ENCODE measurements at places on chromosomes 1 and 21.

- no peak for DNase-seq
Measured at GRCh38 chr1:245278846-245279245, 124.1 kb downstream of the KIF26B start.

DNA sequence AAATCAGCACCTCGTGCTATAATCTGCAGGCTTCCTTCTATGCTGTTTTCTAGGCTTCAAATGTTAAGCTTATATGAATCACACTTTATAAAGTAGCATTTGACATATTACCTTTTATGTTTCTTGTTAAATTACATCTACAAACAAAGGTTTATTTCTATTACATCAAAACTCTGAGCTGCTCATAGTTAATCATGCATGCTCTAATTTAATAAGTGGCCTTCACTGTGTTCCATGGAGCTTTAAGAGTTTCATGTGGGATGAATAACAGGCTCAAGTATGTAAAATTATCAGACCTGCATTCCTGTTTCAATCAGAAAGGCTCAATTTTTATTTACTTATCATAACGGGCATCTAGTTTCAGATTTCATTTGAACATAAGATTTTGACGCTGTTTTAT, 13.0 kb downstream of the SLC19A2 start:
- no peak for DNase-seq

DNA sequence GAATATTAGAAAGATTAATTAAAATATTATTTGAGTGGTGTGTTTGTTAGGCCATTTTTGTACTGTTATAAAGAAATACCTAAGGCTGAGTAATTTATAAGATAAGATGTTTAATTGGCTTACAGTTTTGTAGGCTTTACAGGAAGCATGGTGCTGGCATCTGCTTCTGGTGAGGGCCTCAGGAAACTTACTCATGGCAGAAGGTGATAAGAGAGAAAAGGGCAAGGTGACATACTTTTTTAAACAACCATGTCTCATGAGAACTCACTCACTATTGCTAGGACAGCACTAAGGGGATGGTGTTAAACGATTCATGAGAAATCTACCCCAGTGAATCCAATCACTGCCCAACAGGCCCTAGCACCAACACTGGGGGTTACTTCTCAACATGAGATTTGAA, 56.7 kb upstream of the RGS21 start:
- no peak for DNase-seq

- no peak for DNase-seq
Measured at GRCh38 chr1:61534847-61535246, 190.1 kb downstream of the TM2D1 start.

- no peak for DNase-seq
Measured at GRCh38 chr1:180219776-180220175, 10.3 kb upstream of the LHX4 start.

DNA sequence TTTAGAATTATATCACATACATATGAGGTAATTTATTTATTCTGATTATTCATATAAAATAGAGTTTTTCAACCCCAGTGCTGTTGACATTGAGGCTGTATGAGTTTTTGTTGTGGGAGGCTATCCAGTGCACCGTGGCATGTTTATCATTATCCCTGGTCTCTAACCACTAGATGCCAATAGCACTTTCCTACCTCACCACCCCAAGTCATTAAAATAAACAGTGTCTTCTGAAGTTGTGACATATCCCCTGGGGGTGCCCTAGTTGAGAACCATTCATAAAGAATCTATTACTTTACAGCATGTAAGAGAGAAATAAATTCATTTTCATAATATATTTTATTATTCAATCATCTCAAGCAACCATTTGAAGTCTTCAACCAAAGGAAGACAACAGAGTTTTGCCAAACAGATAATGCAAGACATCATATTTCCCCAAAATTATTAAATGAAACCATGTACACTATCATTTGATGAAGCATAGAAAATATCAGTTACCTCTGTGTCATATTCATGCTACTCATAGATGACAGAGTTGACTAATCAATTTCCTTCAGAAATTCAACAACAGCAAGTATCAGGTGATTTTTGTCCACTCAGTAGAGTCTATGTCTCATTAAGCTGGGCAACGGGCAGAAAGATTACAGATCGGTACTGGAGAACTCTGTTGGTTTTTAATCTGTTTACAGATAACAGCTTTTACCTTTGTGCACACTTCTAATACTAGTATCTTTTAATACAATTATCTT, 39.5 kb upstream of the RGS1 start:
- no peak for DNase-seq

GRCh38 chr1:226542623-226543103, 5.9 kb upstream of the STUM start:
- peak; percentile 87 for DNase-seq

- DNase-seq: no peak
Measured at GRCh38 chr21:16211339-16212303, 481.8 kb downstream of the USP25 start.

DNA sequence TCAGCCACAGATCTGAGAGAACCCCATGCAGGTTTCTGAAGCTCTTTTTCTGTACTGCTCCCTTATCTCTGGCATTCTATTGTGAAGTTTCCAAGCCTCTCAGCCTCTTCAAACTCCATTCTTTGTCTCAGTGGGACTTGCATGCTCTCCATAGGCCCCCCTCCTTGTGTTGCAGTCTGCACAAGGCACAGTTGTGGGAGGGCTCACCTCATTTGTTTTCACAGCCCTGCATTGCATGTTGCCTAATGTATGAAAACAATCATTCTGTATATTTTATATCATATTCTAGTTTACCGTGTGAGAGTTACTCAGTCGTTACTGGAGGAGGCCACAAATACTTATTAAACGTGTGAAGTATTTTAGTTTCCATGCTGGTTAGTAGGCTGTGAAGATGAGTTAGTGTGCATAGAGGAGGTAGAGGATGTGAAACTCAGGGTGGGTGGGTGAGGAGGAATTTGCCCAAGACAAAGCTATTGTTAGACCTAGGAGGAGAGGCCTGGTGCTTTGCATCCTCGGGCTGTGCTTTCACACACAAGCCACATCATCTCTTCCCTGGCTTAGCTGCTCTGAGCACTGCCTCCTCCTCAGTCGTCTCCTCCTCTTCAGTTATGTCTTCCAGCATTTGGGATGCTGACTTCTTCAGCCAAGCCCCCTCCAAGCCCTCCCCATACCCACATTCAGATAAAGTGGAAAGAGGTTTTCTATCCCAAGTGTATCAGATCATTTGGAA, 7.8 kb upstream of the CHI3L2 start:
- no peak for DNase-seq

GRCh38 chr1:76268341-76268740, 193.8 kb downstream of the ST6GALNAC3 start:
- DNase-seq: peak; percentile 76

- DNase-seq: no peak
Measured at GRCh38 chr1:226051365-226051764, 11.2 kb upstream of the H3-3A start.

DNA sequence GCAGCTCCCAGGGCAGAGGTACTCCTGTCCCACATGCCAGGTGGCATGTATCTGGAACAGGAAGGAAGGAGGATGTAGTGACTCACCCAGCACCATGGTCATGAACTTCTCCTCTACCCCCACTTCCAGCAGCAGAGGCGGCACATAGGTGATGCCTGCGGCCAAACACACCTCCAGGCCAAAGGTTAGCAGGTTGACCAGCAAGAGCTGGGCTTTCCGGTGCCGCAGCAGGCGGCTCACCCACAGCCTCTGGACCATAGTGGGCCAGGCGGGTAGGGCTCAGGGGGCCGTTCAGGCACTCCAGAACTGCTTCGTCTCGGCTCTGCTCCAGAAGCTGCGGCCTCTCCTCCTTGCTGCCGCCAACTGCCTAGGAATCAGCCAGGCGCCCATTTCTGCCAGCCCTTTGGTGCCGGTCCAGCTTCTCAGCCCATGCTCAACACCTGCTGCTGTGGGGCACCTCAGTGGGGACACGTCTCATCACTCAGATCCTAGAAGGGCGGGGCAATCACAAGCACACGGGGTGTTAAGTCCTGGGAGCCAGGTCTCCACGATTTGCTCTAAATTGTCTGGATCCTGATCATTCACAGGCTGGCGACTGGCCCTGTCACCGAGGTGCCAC, 15.8 kb downstream of the SLC45A3 start:
- DNase-seq: no peak

GRCh38 chr1:161499099-161500039, 5.9 kb upstream of the FCGR2A start:
- no peak for DNase-seq

DNA sequence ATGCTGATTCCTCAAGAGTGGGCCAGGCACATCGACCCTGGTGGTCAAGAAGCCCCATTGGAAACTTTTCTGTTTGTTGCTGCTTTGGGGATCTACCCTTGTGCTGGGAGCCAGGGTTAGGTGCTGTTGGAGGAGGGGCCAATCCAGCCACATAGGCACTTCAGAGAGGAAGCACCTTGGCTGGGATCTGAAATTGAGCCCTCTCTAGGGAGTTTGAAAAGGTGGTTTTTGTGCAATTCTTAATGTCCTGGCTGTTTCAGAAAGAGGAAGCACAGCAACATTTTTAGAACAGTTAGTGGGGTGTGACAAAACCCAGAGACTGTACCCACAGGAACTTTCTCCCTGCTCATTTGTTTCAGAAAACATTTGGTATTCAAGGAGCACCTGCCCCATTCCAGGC, 17.2 kb upstream of the BEND5 start:
- DNase-seq: no peak

GRCh38 chr1:17828991-17829390, 73.9 kb downstream of the ACTL8 start:
- DNase-seq: no peak

All from NCI-H510A treated with DMSO at 0.1 percent for 48 hours (cell line).